Activated CD4-positive, alpha-beta T cell treated with anti-CD3 and anti-CD28 coated beads, Interleukin-2, amount 50 U/mL, for 24 hours (primary cell): ENCODE measurements at places on chromosomes 4 and X.
A peak's percentile ranks its signal among the peaks of the same experiment; 100 is the strongest.

GRCh38 chr4:80183250-80184052, 13.9 kb upstream of the PRDM8 start:
- DNase-seq, result no peak

DNA sequence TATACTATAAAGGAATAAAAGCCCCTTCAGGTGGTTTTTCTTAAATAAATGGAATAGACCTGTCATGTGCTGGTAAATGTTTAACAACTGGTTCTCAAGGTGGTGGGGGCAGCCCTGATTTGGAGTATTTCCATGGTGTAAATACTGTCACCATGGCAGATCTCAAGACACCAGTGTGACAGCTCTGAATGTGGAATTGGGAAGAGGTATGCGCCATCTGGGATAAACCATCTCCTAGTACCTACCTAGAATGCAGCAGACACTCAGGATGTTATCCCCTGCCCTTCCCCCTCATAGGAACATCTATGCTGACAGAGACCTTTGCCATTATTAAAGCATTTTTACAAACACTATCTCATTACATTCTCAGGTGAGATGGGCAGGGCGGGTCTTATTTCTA, 26.4 kb upstream of the TMSB4X start:
- DNase-seq, result no peak

GRCh38 chr4:102614801-102615200, 113.6 kb downstream of the NFKB1 start:
- DNase-seq, result no peak

- DNase-seq, result no peak
These were observed 151.8 kb downstream of the TSPAN5 start for GRCh38 chr4:98506462-98507132.

- DNase-seq, result no peak
These were observed 83.5 kb downstream of the ZNF674 start for GRCh38 chrX:46461660-46462191.

DNA sequence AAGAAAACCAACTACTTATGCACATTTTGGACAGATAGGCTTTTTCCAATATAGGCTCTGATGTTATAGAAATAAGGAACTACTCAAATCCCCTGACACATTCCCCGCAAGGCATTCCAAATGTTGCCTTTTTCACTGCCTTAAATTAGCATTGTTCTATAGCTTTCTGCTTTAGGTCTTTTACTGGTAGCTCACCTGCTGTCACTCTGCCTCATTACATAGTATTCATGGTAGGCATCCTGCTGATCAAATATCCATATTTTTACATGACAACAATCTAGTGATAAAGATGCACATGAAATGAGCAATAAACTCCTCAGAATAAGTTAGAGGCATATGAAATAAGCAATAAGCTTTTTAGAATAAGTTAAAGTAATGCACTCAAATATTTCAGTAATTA, 542.7 kb downstream of the FAM133A start:
- DNase-seq, result no peak

GRCh38 chrX:75229774-75230173, 44.1 kb upstream of the UPRT start:
- DNase-seq, result no peak

- DNase-seq, result no peak
These were observed 399.6 kb upstream of the NDST3 start for GRCh38 chr4:117634716-117635115.

- no peak for DNase-seq
These were observed 74.6 kb downstream of the MXRA5 start for GRCh38 chrX:3271834-3272186.

- DNase-seq, result no peak
These were observed 5.7 kb upstream of the AMELX start for GRCh38 chrX:11287505-11287904.

DNA sequence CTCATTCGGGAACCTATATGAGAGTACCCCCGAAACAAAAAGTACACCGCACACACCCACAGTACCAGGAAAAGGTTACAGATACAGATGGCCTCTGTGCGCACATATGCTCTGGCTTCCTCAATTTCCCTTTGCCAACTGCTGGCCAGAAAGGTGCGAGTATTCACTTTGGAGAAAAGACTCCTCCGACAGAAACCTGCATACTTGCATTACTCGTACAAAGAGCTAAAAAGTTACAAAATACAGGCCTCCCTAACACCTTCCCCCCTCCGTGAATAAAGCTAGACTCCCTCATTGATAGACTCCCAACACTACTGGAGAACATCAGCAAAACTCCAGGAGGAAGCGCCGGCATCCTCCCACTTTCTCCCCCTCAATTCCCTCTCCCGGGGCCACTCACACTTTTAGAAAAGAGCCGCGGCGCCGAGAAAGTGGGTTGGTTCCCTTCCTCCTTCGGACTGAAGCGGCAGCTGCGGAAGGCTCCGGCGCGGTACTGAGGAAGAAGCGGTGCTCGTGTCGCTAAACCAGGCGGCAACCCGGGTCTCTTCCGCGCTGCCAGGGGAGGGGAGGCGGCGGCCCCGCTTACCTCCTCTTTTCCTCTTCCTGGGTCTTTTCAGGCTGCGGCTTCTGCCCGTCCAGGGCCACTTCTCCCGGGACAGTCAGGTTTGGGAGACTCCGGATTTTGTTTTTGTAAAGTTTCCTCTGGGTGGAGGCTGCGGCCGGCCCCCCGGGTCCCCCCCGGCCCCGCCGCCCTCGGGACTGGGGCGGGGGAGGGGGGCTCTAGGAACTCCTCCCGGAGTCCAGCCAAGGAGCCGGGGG, 1.1 kb downstream of the FBXW7 start:
- DNase-seq, result peak; percentile 14

GRCh38 chr4:44927399-44928380, 201.3 kb upstream of the GNPDA2 start:
- DNase-seq, result no peak

DNA sequence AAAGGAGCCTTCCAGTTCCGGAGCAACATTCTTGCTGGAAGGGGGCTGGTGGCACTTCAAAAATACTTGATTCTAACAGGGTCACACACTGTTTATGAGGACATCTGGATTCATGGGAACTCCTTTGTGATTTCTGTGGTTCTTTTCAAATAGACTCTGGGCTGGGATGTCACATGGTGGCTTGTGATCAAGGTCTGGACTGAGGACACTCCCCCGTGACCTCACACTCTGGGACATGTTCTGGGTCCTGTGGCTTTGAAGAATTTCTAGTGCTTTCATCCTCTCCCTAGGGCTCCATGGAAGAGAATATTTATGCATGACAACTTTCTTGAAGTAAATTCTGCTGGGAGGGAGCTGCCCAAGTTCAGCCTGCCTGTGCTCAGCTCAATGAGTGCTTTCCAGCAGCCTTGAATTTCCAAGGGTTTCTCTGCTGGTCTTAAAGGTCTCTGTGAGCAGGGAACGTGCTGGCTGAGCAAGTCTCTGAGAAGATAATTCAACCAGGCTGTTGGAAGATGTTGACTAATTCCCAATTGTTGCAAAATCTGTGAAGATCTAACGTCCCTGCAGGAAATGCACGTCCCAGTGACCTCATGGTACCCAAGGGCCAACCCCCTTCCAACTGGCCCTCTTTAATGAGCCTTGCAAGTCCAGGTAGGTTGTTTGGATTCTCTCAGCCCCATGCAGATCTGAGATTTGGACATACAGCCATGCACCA, 36.3 kb downstream of the GPR143 start:
- no peak for DNase-seq
